ENCODE measurements at places on chromosomes 6 and 20.

- DNase-seq, result no peak
These were observed 274.8 kb upstream of the RGS17 start for GRCh38 chr6:153405931-153406330.

- no peak for DNase-seq
These were observed 98.9 kb downstream of the TBC1D32 start for GRCh38 chr6:121235386-121235785.

DNA sequence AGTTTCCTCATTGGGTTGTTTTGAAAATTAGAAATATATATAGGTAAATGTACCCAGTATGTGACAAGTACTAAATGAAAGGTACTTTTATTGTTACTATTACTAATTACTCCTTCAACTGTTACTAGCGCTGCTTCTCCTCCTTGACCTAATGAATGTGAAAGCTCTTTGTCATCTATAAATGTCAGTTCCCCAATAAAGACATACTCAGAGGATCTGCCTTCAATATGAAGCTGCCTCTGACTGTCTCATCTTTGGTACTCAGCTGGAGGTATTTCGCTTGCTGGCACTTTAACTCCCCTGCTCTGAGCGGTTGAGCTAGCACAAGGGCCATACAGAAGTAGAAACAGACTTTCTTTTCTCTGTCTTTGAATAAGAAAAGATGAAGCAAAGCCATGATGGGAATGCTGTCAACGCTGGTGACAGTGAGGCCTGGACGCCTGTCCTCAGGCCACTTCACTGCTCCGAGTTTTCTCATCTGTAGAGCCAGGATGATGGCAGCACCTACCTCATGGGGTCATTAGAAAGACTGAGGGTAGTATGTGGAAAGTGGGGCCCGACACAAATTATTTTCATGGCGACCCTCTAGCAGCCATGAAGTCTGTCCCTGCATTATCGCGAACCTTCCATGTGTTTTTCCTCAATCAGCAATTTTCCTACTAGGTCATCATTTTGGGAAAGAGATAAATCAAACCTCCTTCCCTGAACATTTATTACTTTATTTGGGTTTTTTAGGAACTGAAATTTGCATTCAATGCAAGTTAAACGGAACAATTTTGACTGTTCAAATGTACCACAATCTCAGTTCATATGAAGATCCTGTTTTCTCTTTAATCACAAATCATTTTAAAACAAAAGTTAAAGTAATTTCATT lies 55.9 kb upstream of the SNX9 start:
- DNase-seq, result no peak

GRCh38 chr20:4949833-4950178 lies 51.5 kb downstream of the SLC23A2 start:
- DNase-seq, result no peak

GRCh38 chr6:137305691-137306090 lies 86.5 kb upstream of the IFNGR1 start:
- no peak for DNase-seq

- peak; percentile 49 for DNase-seq
These were observed 20.7 kb downstream of the TXLNB start for GRCh38 chr6:139271056-139271455.

DNA sequence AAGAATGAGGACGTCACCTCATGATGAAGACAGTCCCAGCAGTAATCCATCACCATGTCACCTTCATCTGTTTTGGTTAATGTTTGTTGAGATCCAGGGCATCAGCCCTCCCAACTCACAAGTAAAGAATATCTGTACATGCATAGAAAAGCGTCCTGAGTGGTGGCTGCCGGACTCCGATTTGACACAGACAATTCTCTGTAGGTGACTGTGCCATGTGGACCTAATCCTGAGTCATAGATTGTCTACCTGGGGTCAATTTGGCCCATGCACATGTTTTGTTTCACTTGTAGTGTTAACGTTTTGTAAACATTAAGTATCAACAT lies 168.4 kb upstream of the UST start:
- DNase-seq, result no peak

GRCh38 chr20:24684956-24685691 lies 215.7 kb downstream of the SYNDIG1 start:
- DNase-seq, result no peak

- no peak for DNase-seq
These were observed 256.6 kb upstream of the EPHA7 start for GRCh38 chr6:93675856-93676417.

Data from urothelium cell line (cell line).